ENCODE measurements at places on chromosomes 13 and 19. TPM values are rescaled to one million over a fixed set of nuclear protein-coding genes. Genes with fewer than 3 reads are reported as not detected.

- no peaks in the 10 kb centered on the region for H3K27me3 ChIP-seq
- peaks cover 42% of the 10 kb centered on the region for H3K4me1 ChIP-seq
- H3K36me3 ChIP-seq, result peaks cover 26% of the 10 kb centered on the region
- peak overlapping the region; percentile 47 for H3K4me3 ChIP-seq
- peak overlapping the region; percentile 84 for H3K27ac ChIP-seq
- DNase-seq, result no peak
Measured at GRCh38 chr13:113493315-113493951, 2.9 kb upstream of the DCUN1D2 start.

- no peaks in the 10 kb centered on the region for H3K27me3 ChIP-seq
- no peak overlapping the region for H3K27ac ChIP-seq
- H3K36me3 ChIP-seq, result no peaks in the 10 kb centered on the region
Measured at GRCh38 chr13:81610644-81611043, 1269.7 kb upstream of the SPRY2 start.

The KIR3DL1 gene
- total RNA-seq, result not detected

- H3K4me1 ChIP-seq, result peaks cover 33% of the 10 kb centered on the region
- no peaks in the 10 kb centered on the region for H3K27me3 ChIP-seq
- DNase-seq, result no peak
- H3K36me3 ChIP-seq, result peaks cover 71% of the 10 kb centered on the region
- no peak overlapping the region for H3K4me3 ChIP-seq
- peak overlapping the region; percentile 45 for H3K27ac ChIP-seq
Measured at GRCh38 chr19:41321600-41322270, 11.8 kb downstream of the CCDC97 start.

GRCh38 chr19:14150770-14151661, 14.6 kb upstream of the ASF1B start:
- DNase-seq, result peak; percentile 55
- peak overlapping the region; percentile 20 for H3K27ac ChIP-seq
- peaks cover 23% of the 10 kb centered on the region for H3K4me1 ChIP-seq
- no peak overlapping the region for H3K4me3 ChIP-seq

DNA sequence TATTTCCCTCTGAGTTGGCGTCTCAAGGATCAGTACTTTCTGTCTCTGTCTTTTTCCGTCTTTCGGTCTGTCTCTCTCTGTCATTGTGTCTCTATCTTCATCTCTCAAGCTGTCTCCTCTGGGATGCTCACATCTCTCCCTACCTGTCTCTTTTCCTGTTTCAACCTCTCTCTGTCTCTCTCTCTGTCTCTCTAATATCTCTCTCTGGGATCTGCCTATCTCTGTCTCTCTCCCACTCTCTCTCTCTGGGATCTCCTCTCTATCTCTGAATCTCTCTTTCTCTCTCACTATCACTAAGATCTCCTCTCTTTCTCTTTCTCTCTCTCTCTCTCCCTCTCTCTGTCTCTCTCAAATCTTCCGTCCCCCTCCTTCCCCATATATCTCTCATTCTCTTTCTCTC, 4.0 kb downstream of the ATP1A3 start:
- H3K36me3 ChIP-seq, result no peaks in the 10 kb centered on the region
- DNase-seq, result no peak
- no peak overlapping the region for H3K4me3 ChIP-seq
- peaks cover 7% of the 10 kb centered on the region for H3K4me1 ChIP-seq

DNA sequence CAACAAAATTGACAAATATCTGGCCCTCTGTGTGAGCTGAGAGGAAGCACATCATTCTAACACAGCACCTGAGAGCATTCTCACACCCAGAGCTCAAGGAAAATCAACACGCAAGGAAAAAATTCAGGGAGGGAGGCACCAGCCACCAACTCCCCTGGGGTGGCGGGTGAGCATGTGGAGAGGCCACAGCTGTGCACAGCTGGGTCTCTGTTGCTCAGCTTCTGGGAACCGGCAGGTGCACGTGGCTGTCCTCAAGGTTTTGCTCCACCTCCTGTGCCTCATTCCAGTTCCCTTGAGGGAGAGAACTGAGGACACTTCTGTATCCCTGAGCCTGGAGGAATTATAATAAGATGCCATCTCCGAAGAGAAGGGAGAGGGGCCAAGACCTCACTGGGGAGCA, 134.0 kb downstream of the USP12 start:
- no peak overlapping the region for H3K4me3 ChIP-seq
- DNase-seq, result no peak
- H3K27ac ChIP-seq, result no peak overlapping the region
- peaks cover 21% of the 10 kb centered on the region for H3K27me3 ChIP-seq
- H3K36me3 ChIP-seq, result no peaks in the 10 kb centered on the region

DNA sequence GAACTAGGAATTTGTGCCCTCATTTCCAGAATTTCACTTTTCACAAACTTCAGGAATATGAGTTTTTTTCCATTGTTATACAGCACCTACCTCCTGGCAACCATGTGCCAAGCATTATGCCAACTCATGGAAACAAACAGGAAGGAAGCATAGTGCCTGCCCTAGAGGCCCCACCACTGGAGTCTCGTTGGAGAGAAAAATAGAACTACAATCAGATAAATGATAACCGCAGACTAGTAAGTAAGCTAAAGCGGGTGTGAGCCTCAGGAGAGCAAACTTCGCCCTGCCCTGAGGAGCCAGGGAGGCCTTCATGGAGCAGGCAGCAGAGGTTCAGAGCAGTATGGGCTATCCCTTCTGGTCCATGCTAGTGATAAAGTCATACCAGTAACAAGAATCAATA, 75.9 kb downstream of the FRY start:
- DNase-seq, result no peak
- no peaks in the 10 kb centered on the region for H3K4me1 ChIP-seq
- H3K27me3 ChIP-seq, result no peaks in the 10 kb centered on the region
- peaks cover 4% of the 10 kb centered on the region for H3K36me3 ChIP-seq

GRCh38 chr19:35908973-35909683, 1.0 kb upstream of the TYROBP start:
- peak overlapping the region; percentile 39 for H3K27ac ChIP-seq
- H3K27me3 ChIP-seq, result no peaks in the 10 kb centered on the region
- H3K4me3 ChIP-seq, result no peak overlapping the region
- no peaks in the 10 kb centered on the region for H3K36me3 ChIP-seq
- H3K4me1 ChIP-seq, result peaks cover 24% of the 10 kb centered on the region

- H3K27me3 ChIP-seq, result no peaks in the 10 kb centered on the region
- H3K4me3 ChIP-seq, result no peak overlapping the region
- DNase-seq, result no peak
- no peaks in the 10 kb centered on the region for H3K4me1 ChIP-seq
Measured at GRCh38 chr13:97780486-97780885, 173.0 kb upstream of the IPO5 start.

DNA sequence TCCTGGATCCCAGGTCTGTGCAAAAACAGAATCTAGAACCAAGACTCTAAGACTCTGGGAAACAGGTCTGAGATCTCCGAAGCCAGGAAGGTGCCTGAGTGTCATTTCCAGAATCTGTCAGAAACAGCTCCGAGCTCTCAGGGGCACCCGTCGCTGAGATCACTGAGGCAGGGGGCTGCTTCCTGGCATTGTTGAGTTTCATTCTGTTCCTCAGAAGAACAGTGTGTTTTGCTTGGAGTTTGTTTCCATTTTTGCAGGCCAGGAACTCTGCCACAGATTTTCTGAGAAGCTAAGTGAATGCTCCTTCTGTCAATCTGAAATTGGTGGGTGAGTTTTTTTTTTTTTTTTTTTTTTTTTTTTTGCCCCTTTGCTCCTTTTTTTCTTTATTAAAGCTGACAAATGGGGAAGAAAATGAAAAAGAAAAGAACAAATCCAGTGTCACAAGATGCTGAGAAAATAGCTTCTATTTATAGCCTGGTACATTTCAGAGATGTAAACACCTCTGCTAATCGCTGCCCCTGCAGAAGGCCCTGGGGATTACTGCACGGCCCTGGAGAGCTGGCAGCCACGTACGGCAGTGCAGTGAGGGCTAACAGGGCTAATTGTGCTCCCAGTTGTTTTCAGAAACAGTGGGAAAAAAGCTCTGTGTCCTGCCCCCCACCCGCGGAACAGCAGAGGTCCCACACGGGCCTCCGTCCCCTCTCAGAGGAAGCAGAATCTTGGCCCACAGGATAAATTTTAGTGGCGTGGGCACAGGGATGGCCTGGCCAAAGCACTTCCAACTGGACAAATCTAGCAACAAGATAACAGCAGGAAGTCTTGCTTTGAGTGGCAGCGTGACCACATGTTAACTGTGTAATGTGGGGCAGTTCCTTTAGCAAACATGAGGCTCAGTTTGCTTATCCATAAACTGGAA, 237.6 kb upstream of the IRS2 start:
- H3K4me1 ChIP-seq, result no peaks in the 10 kb centered on the region
- no peaks in the 10 kb centered on the region for H3K27me3 ChIP-seq
- DNase-seq, result no peak
- no peaks in the 10 kb centered on the region for H3K36me3 ChIP-seq
- no peak overlapping the region for H3K4me3 ChIP-seq

DNA sequence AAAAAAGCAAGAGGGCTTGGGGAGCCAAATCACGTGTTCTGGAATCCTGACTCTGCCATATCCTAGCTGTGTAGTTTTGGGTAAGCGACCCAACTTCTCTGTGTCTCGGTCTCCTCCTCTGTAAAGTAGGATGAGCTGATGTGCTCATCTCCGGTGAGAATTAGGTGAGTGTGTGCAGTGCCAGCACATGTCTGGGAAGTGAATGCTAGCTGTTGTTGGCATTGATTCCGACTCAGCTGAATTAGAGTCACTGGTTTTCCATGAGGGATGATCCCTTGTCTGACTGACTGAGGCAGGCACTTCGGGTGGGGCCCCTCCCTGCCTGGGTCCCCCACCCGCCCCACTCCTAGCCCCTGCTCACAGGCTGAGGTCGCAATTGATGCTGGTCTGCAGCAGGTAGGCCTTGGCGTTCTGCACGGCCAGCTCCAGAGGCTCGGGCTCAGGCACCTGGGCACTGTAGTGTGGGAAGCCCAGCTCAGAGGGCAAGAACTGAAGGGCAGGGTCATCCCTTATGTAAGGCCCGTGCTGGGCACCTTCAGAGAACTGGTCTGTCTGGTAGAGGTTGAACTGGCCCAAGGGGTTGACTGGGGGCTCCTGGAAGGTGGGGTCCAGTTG, 835 bp downstream of the RSPH6A start:
- DNase-seq, result no peak
- H3K27me3 ChIP-seq, result no peaks in the 10 kb centered on the region
- no peak overlapping the region for H3K27ac ChIP-seq
- H3K4me3 ChIP-seq, result no peak overlapping the region
- H3K4me1 ChIP-seq, result peaks cover 10% of the 10 kb centered on the region

- no peak overlapping the region for H3K27ac ChIP-seq
- H3K4me1 ChIP-seq, result peaks cover 9% of the 10 kb centered on the region
- peaks cover 24% of the 10 kb centered on the region for H3K27me3 ChIP-seq
- no peak for DNase-seq
- peak overlapping the region; percentile 4 for H3K4me3 ChIP-seq
Measured at GRCh38 chr19:1284293-1284978, 1.2 kb upstream of the EFNA2 start.

- H3K4me1 ChIP-seq, result no peaks in the 10 kb centered on the region
- DNase-seq, result no peak
- H3K27me3 ChIP-seq, result no peaks in the 10 kb centered on the region
- no peak overlapping the region for H3K4me3 ChIP-seq
Measured at GRCh38 chr13:72504131-72504841, 223.1 kb downstream of the MZT1 start.

DNA sequence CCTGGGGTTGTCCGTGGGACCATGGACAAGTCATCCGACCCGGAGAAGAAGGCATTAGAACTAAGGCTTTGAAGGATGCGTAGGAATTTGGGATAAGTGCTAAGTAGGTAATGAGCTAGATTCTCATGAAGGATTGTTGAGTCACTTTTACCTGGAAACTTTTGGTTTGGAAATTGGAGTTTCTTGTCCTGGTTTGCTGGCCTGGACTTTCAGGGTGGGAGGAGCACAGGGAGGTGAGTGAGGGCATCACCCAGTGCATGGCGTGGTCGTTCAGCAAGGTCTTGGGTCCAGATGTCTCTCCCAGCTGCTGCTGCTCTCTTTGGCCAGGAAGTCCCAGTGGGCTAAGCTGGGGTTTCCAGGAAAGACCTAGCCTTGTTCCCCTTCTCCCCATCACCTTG, 7.6 kb downstream of the NFIC start:
- H3K27me3 ChIP-seq, result peaks cover 4% of the 10 kb centered on the region
- DNase-seq, result no peak
- H3K27ac ChIP-seq, result no peak overlapping the region
- H3K4me1 ChIP-seq, result peaks cover 3% of the 10 kb centered on the region
- H3K4me3 ChIP-seq, result no peak overlapping the region

All from activated CD4-positive, alpha-beta T cell treated with anti-CD3 and anti-CD28 coated beads, Interleukin-2, amount 10 ng/mL, durations not matched to agents 24 days and 14 days (primary cell).